Type B pancreatic cell (in vitro differentiated cells): ENCODE measurements at places on chromosomes 4 and X.

GRCh38 chr4:76544725-76545124 lies 109.7 kb downstream of the SHROOM3 start:
- H3K27me3 ChIP-seq = no peaks in the 10 kb centered on the region
- peak overlapping the region; percentile 44 for H3K27ac ChIP-seq
- peaks cover 44% of the 10 kb centered on the region for H3K4me1 ChIP-seq
- H3K4me3 ChIP-seq = no peak overlapping the region

GRCh38 chr4:8760561-8760960 lies 111.1 kb downstream of the HMX1 start:
- no peak overlapping the region for H3K4me3 ChIP-seq
- H3K36me3 ChIP-seq = no peaks in the 10 kb centered on the region
- H3K27ac ChIP-seq = no peak overlapping the region

GRCh38 chr4:75512386-75513211 lies 1.6 kb downstream of the RCHY1 start:
- peaks cover 13% of the 10 kb centered on the region for H3K36me3 ChIP-seq
- H3K27me3 ChIP-seq = no peaks in the 10 kb centered on the region
- H3K4me3 ChIP-seq = no peak overlapping the region
- peaks cover 16% of the 10 kb centered on the region for H3K4me1 ChIP-seq
- H3K27ac ChIP-seq = peak overlapping the region; percentile 98

GRCh38 chr4:187178587-187178986 lies 454.9 kb upstream of the FAT1 start:
- no peak for DNase-seq
- no peak overlapping the region for H3K27ac ChIP-seq
- H3K4me3 ChIP-seq = no peak overlapping the region
- no peaks in the 10 kb centered on the region for H3K36me3 ChIP-seq
- H3K27me3 ChIP-seq = peaks cover 14% of the 10 kb centered on the region

- peak overlapping the region; percentile 97 for H3K27ac ChIP-seq
- H3K36me3 ChIP-seq = peaks cover 3% of the 10 kb centered on the region
- H3K4me1 ChIP-seq = peaks cover 15% of the 10 kb centered on the region
Measured at GRCh38 chr4:51842167-51842553, 793 bp upstream of the DCUN1D4 start.

DNA sequence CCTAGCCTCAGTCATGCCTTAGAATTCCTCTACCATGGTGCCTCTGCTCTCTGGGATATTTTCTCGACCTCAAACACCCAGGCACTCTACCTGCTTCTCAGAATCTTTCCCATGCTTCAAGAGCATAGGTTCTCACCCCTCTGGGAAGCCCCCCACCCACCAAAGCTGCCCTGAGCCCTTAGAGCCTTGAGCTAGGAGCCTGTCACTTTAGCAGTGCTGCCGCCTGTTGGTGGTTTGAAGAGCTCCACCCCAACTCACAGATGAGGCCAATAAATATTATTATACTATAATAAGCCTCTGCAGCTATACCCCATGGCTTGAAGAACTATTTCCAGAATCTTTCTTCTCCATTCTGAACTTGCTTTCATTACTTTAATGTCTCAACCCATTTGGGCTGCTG lies 109.7 kb downstream of the RTL5 start:
- H3K4me1 ChIP-seq = no peaks in the 10 kb centered on the region
- no peak overlapping the region for H3K4me3 ChIP-seq
- H3K36me3 ChIP-seq = no peaks in the 10 kb centered on the region
- peak; percentile 47 for DNase-seq
- H3K27me3 ChIP-seq = peaks cover 2% of the 10 kb centered on the region
- no peak overlapping the region for H3K27ac ChIP-seq

GRCh38 chrX:16870862-16871815 lies 977 bp upstream of the RBBP7 start:
- peak overlapping the region; percentile 90 for H3K4me3 ChIP-seq
- peaks cover 18% of the 10 kb centered on the region for H3K36me3 ChIP-seq
- H3K27me3 ChIP-seq = peaks cover 3% of the 10 kb centered on the region
- DNase-seq = no peak

GRCh38 chr4:1547856-1548826 lies 136.0 kb downstream of the FAM53A start:
- H3K36me3 ChIP-seq = no peaks in the 10 kb centered on the region
- no peak overlapping the region for H3K27ac ChIP-seq
- peaks cover 17% of the 10 kb centered on the region for H3K27me3 ChIP-seq
- H3K4me3 ChIP-seq = peak overlapping the region; percentile 46

DNA sequence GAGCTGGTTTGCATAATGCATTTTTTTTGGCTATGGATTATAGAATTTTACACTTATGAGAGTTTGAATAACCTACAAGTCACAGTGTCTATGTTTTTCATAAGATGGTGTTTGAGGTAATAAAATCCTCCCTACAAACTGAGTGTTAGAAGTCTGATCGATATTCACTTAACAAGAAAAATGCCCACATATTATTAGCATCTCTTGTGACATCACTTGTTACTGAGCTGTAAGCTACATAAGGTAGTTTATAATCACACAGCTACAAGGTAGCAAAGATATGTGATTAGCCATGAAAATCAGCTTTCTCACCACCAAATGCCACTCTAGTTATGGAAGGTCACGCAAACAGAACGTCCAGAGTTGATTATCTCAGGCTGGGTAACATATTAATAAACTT lies 669.6 kb downstream of the PCDH18 start:
- DNase-seq = no peak
- no peaks in the 10 kb centered on the region for H3K27me3 ChIP-seq
- no peak overlapping the region for H3K27ac ChIP-seq
- H3K36me3 ChIP-seq = no peaks in the 10 kb centered on the region
- H3K4me3 ChIP-seq = no peak overlapping the region
- H3K4me1 ChIP-seq = peaks cover 7% of the 10 kb centered on the region

- H3K27ac ChIP-seq = no peak within 1 kb of the TSS
- DNase-seq = no peak
- no peaks in the 10 kb centered on the region for H3K4me1 ChIP-seq
- H3K36me3 ChIP-seq = no peaks in the 10 kb centered on the region
- H3K4me3 ChIP-seq = no peak within 1 kb of the TSS
Measured at GRCh38 chrX:70444326-70444945, at the start of gene DLG3. TSS of gene DLG3 (plus strand) at chrX:70444835. CDS start at chrX:70445202, 367 bp downstream.

DNA sequence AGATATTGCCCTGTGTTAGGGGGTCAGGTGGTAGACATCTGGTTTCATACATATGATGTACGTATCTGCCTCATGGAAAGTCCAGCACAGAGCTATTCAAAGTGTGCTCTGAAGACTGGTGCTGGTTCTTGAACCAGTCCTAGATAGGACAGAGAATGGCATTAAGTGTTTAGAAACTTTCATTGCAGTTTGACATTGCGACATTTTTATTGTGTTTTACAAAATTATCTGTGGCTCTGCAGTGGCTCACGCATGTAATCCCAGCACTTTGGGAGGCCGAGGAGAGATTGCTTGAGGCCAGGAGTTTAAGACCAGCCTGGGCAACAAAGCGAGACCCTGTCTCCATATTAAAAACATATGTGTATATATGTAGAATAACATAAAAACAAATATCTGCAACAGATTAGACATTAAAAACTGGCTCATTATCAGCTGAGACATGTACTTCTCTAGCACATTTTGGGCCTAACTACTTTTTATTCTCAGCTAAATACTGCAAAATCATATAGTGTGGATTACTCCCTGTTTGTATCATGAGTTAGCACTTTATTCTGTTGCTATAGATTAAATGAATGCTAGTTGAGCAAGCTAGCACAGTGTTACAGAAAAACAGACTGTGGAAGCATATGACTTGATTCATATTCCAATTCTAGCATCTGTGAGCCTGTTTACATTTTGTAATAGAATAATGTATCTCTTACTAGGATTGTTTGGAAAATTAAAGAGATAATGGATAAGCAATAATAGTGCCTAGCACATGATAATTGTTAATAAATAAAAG lies 57.1 kb downstream of the USP9X start:
- no peaks in the 10 kb centered on the region for H3K4me1 ChIP-seq
- H3K27ac ChIP-seq = no peak overlapping the region
- H3K27me3 ChIP-seq = no peaks in the 10 kb centered on the region

GRCh38 chrX:127877318-127877717 lies 174.9 kb downstream of the ACTRT1 start:
- H3K4me3 ChIP-seq = no peak overlapping the region
- no peak for DNase-seq
- no peaks in the 10 kb centered on the region for H3K36me3 ChIP-seq
- no peak overlapping the region for H3K27ac ChIP-seq

DNA sequence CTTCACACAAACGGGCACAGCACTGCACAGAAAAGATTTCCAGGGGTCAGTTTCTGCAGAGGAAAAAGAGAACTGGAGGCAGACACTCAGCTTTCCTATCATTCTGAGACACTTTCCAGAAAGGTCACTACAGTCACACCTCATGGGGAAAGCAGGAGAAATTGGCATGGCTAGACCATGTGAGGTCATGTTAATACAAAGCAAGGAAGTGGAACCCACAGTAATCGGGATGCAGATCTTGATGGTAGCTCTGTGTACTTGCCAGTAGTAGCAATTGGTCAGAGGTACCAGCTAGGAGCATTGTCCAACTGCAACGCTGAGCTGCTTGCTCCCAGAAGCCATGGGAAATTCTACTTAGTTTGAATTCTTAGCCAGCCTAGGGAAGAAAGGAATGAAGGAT lies 255.3 kb upstream of the PCDH10 start:
- H3K27me3 ChIP-seq = no peaks in the 10 kb centered on the region
- no peak for DNase-seq
- no peak overlapping the region for H3K4me3 ChIP-seq
- no peaks in the 10 kb centered on the region for H3K36me3 ChIP-seq

GRCh38 chr4:75172551-75172950 lies 239.6 kb downstream of the PARM1 start:
- H3K4me3 ChIP-seq = no peak overlapping the region
- no peak overlapping the region for H3K27ac ChIP-seq
- H3K27me3 ChIP-seq = peaks cover 4% of the 10 kb centered on the region
- no peak for DNase-seq
- H3K36me3 ChIP-seq = no peaks in the 10 kb centered on the region

GRCh38 chrX:31653422-31653821 lies 581.6 kb upstream of the FTHL17 start:
- H3K4me1 ChIP-seq = no peaks in the 10 kb centered on the region
- no peaks in the 10 kb centered on the region for H3K36me3 ChIP-seq
- no peak overlapping the region for H3K4me3 ChIP-seq
- H3K27me3 ChIP-seq = no peaks in the 10 kb centered on the region
- no peak overlapping the region for H3K27ac ChIP-seq

GRCh38 chr4:147362938-147363337 lies 118.0 kb upstream of the EDNRA start:
- DNase-seq = no peak
- H3K27ac ChIP-seq = no peak overlapping the region
- no peaks in the 10 kb centered on the region for H3K36me3 ChIP-seq
- peaks cover 47% of the 10 kb centered on the region for H3K4me1 ChIP-seq

DNA sequence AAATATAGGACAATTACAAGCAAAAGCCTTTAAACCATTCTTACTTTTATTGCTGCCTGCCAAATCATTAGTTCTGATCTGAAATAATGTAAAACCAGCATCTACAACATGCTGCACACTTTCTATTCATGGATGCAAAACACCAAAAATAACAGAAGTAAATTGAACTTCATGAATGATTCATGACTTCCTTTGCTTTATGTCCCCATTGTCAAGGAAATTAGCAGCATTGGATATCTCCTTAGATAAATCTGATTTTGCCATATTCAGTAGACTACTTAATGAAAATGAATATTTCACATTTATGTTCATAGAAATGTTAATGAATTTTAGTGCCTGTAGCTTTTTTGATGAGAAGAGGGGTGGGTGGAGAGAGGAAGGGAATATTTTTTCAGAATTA lies 132.6 kb downstream of the COMMD8 start:
- H3K27me3 ChIP-seq = no peaks in the 10 kb centered on the region
- H3K36me3 ChIP-seq = no peaks in the 10 kb centered on the region
- H3K4me1 ChIP-seq = no peaks in the 10 kb centered on the region
- H3K27ac ChIP-seq = no peak overlapping the region
- no peak overlapping the region for H3K4me3 ChIP-seq

GRCh38 chrX:156001667-156002021 lies 4.1 kb downstream of the IL9R start:
- no peak for DNase-seq
- H3K4me1 ChIP-seq = no peaks in the 10 kb centered on the region
- H3K36me3 ChIP-seq = no peaks in the 10 kb centered on the region
- no peak overlapping the region for H3K27ac ChIP-seq
- no peaks in the 10 kb centered on the region for H3K27me3 ChIP-seq
- no peak overlapping the region for H3K4me3 ChIP-seq

- no peaks in the 10 kb centered on the region for H3K4me1 ChIP-seq
- H3K4me3 ChIP-seq = no peak overlapping the region
- peaks cover 18% of the 10 kb centered on the region for H3K36me3 ChIP-seq
- H3K27ac ChIP-seq = no peak overlapping the region
- H3K27me3 ChIP-seq = no peaks in the 10 kb centered on the region
- no peak for DNase-seq
Measured at GRCh38 chr4:2721586-2721985, 34.5 kb downstream of the TNIP2 start.

GRCh38 chr4:73762409-73762808 lies 22.0 kb downstream of the CXCL8 start:
- no peak for DNase-seq
- no peaks in the 10 kb centered on the region for H3K4me1 ChIP-seq
- H3K4me3 ChIP-seq = no peak overlapping the region

DNA sequence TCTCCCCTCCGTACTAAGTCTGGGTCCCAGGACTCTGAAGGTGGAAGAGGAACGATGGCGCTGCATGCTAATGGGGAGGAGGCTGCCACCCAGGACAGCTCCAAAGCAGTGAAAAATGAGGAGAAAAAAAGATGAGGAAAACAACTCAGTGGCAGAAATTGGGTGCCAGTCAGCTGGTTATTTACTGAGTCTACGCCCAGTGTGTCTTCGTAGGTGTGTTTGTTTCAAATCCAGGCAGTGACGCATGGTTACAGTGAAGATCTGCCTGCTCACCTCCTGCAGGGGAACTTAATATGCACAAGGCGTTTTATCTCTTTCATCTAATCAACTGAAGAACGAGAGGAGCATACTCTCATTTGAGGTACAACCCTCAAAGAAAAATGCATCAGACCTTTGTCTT lies 70.9 kb upstream of the FBXW7 start:
- H3K27ac ChIP-seq = no peak overlapping the region
- H3K4me1 ChIP-seq = peaks cover 31% of the 10 kb centered on the region
- H3K36me3 ChIP-seq = no peaks in the 10 kb centered on the region
- H3K4me3 ChIP-seq = no peak overlapping the region
- no peak for DNase-seq
- peaks cover 6% of the 10 kb centered on the region for H3K27me3 ChIP-seq

DNA sequence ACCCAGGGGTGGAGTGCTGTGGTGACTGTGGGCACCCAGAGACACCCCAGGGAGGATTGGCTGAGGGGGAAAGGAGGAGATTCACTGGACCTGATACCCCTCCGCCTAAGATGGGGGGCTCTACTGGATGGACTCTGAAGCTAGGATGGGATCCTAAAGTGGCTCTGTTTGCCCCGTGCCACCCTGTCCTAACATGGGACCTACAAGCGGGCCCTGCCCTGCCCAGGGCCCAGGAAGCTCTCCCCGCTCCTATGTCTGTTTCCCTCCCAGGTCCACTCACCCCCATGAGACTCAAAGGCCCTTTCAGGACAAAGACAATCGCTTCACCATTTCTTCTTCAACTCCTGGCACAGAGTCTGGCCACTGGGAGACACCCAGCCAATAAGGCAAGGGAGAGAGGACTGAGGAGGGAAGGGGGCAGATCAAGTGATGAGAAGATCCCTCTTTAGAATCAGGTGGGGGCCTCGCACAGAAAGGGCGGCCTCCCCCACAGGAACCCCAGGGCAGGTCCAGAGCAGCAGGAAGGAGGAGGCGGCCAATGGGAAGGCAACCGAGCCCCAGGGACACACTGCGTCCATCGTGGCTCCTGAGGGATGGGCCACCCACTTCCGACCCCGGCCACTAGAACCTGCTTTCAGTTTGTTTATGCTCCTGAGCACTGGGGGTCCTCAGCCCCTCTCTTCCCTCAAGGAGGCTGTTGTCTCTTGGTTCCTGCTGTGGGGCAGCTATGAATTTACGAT lies 155.4 kb downstream of the AFAP1 start:
- H3K4me1 ChIP-seq = peaks cover 12% of the 10 kb centered on the region
- H3K36me3 ChIP-seq = peaks cover 27% of the 10 kb centered on the region
- no peak for DNase-seq
- no peak overlapping the region for H3K27ac ChIP-seq
- no peak overlapping the region for H3K4me3 ChIP-seq
- H3K27me3 ChIP-seq = no peaks in the 10 kb centered on the region
